Activated CD4-positive, alpha-beta T cell treated with anti-CD3 and anti-CD28 coated beads for 24 hours (primary cell): ENCODE measurements at places on chromosomes 2 and 18.
A peak's percentile ranks its signal among the peaks of the same experiment; 100 is the strongest.

GRCh38 chr2:69559442-69560146, 83.9 kb downstream of the AAK1 start:
- peak; percentile 16 for DNase-seq

GRCh38 chr2:126972279-126972626, 73.6 kb downstream of the TEX51 start:
- DNase-seq, result no peak

DNA sequence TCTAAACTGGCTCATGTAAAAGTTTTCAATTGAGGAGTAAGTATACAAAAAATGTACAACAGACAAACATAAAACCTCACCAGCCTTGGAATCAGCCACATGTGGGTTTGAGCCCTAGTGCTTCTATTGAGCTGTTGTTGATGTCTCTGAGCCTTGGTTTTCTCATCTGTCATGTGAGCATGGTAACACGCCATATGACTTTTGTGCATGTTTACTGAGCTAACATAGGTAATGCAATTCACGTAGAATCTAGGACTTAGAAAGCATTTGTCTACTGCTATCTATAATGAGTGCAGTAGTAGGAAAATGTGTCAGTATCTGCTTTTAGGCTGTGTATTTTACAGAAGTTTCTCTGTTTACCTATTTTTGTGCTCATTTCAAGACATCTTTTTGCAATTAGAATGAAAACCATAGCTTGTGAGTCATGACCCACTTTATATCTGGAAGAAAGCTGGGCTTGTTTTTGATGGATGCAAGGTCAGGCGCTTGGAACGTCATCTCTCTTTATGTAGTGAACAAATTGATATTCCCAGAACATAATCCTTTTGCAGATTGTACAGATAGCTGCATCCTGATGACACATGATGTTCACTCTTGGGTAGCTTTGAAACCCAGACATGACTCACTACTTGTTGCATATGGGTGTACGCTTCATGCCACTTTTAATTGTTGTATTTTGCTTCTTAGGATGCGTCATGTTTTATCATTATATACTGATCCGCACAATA, 94.3 kb downstream of the RNF144A start:
- DNase-seq, result no peak

- DNase-seq, result no peak
These were observed 77.1 kb upstream of the TGFA start for GRCh38 chr2:70630761-70631160.

- no peak for DNase-seq
These were observed 157.1 kb upstream of the SCN7A start for GRCh38 chr2:166651080-166651675.

- no peak for DNase-seq
These were observed 160.8 kb upstream of the NOSTRIN start for GRCh38 chr2:168641636-168642035.

GRCh38 chr2:168819050-168819715, 16.7 kb downstream of the NOSTRIN start:
- no peak for DNase-seq

GRCh38 chr18:24396082-24396633, 1.5 kb downstream of the OSBPL1A start:
- no peak for DNase-seq

- no peak for DNase-seq
These were observed 2.3 kb downstream of the PER2 start for GRCh38 chr2:238286095-238286494.

DNA sequence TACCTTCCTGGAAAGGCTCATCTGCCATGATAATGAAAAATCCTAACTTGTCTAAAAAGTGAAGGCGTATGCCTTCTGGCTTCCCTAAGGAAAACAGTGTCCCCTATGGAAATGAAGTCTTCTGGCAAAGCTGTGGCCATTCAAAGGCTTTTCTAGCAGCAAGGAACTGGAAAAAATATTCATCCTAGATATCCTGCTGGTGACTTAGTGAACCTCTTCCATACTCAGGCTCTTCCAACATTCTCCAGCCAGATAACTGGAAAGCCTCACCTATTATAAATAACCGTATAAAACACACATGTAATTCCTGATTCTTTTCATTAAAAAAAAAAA, 84.7 kb downstream of the RBMS1 start:
- no peak for DNase-seq

GRCh38 chr2:196200557-196200956, 29.2 kb upstream of the STK17B start:
- no peak for DNase-seq

- no peak for DNase-seq
These were observed 5.0 kb downstream of the HPCAL1 start for GRCh38 chr2:10307561-10308156.
